ENCODE measurements at places on chromosomes 1 and 21. TPM values are rescaled to one million over a fixed set of nuclear protein-coding genes. Genes with fewer than 3 reads are reported as not detected.

NT5C1A gene
- total RNA-seq = 0.91 TPM

CFAP141 gene
- not detected for total RNA-seq

FYB2 gene
- 7.8 TPM for total RNA-seq

RNPC3 gene
- total RNA-seq = 14.4 TPM

TCHHL1 gene
- total RNA-seq = not detected

ZMYND12 gene
- total RNA-seq = 2.0 TPM

EIF3I gene
- 181 TPM for total RNA-seq

ASCL5 gene
- not detected for total RNA-seq

PLCH2 gene
- 41.0 TPM for total RNA-seq

HOOK1 gene
- total RNA-seq = 12.0 TPM

OR2L8 gene
- 2.4 TPM for total RNA-seq

OR2T33 gene
- total RNA-seq = not detected

ADGRL2 gene
- 34.0 TPM for total RNA-seq

TMPRSS15 gene
- 0.34 TPM for total RNA-seq

SELE gene
- total RNA-seq = 3.0 TPM

C1orf185 gene
- not detected for total RNA-seq

FAM151A gene
- not detected for total RNA-seq

FAM229A gene
- 8.5 TPM for total RNA-seq

ARHGEF2 gene
- total RNA-seq = 66.2 TPM

OLFML2B gene
- total RNA-seq = 29.7 TPM

RIMKLA gene
- 1.4 TPM for total RNA-seq

KCNC4 gene
- 23.9 TPM for total RNA-seq

CHRM3 gene
- 2.2 TPM for total RNA-seq

ZNF683 gene
- total RNA-seq = 4.8 TPM

WDR64 gene
- not detected for total RNA-seq

SPRR2F gene
- total RNA-seq = 2.2 TPM

SLAMF7 gene
- 0.14 TPM for total RNA-seq

ARL8A gene
- total RNA-seq = 102 TPM

ARHGAP30 gene
- 5.3 TPM for total RNA-seq

SEC16B gene
- total RNA-seq = 3.2 TPM

Data from prostate gland (tissue), 2 donors.